ENCODE measurements at places on chromosomes 4 and X. TPM values are rescaled to one million over a fixed set of nuclear protein-coding genes. Genes with fewer than 3 reads are reported as not detected.

Gene GNRHR
- not detected for total RNA-seq

Gene GRK4
- 6.3 TPM for total RNA-seq

Gene SYN1
- 0.60 TPM for total RNA-seq

GRCh38 chr4:825971-826330 is at the start of gene CPLX1:
Gene CPLX1 (minus strand): TSS chr4:826129. CDS start chr4:824522, 1,607 bp downstream.
- DNase-seq: peak; percentile 41

Gene ASB9
- 2.4 TPM for total RNA-seq

DNA sequence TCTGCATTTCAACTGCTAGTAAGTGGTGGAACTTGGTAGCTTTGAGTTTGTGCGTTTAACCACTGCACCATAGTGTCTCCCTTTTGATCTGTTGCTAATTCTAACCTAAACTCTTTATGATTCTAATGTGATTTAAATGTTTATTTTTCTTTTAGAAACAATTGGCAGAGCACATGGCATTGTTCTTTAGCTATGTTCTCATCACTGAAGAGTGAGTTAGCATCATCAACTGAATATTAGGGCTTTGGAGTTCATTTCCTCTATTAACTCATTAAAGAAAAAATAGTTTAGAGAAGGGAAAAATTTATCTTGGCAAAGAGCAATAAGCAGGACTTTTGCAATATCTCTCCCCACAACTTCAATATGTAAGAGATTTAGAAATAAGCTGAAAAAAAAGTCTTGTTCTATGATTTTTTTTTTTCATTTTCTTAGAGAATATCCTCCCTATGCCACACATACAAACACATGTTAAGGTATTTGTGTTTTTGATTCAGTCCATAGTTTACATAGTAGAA is 25.7 kb downstream of the CPEB2 start:
- no peak for DNase-seq

DNA sequence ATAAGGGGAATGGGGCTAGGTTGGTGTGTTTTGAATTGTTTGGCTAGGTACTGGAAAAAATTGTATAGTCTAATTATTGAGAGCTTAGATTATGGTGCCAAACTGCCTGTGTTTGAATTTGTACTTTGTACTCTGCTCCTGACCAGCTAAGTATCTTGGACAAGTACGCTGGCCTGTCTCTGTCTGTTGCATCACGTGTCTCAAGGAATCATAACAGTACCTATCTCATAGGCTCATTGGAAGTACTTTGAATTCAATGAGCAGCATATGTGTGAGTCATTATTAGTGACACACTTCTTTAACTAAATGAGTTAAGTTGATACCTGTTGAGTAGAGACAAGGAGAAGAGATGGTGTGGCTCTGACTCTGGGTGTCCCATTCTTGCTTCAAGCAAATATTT is 69.5 kb upstream of the MND1 start:
- no peak for DNase-seq

Gene PWWP3B
- total RNA-seq: 13.6 TPM

GRCh38 chrX:19846995-19847790 is 40.2 kb downstream of the SH3KBP1 start:
- no peak for DNase-seq

Gene PNMA6F
- not detected for total RNA-seq

Gene FGFR3
- 88.3 TPM for total RNA-seq

DNA sequence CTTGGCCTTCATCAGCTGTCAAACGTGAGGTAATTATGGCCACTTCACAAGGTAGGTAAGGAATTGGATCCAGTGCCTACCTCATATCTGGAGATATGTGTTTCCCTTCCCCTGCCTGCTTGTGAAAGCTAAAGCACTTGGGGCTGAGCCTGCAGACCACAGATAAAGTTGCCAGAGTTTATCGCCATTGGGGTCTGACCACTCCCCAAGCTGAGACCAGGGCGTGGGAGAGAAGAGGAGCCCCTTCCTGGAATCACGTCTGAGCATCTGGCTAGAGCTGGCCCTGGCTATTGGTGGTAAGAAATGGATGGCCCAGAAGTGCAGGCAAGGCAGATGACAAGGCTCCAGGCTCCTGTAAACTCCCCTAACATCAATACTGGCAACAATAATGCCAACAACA is 2.7 kb downstream of the ALAS2 start:
- DNase-seq: no peak

GRCh38 chr4:2302387-2303119 is 40.6 kb upstream of the MXD4 start:
- DNase-seq: no peak

- no peak for DNase-seq
Measured at GRCh38 chr4:174265916-174266315, 17.6 kb downstream of the FBXO8 start.

DNA sequence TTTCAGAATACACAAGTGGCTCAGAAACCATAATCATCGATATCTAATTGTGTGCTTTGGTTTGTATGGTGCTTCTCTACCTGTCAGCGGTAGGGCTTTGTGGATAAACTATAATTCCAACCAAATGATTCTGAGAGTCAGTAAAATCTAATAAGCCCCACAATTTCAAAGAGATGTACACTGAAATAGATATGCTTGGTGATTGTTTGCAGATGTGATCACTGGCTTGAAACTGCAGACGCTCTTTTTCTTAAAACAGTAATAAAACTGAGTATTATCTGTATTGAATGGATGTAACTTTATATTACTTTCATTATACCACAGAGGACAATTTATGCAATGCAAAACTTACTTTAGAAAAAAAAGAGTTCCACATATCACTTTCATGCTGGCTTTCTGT is 198.8 kb upstream of the ANXA10 start:
- DNase-seq: no peak

DNA sequence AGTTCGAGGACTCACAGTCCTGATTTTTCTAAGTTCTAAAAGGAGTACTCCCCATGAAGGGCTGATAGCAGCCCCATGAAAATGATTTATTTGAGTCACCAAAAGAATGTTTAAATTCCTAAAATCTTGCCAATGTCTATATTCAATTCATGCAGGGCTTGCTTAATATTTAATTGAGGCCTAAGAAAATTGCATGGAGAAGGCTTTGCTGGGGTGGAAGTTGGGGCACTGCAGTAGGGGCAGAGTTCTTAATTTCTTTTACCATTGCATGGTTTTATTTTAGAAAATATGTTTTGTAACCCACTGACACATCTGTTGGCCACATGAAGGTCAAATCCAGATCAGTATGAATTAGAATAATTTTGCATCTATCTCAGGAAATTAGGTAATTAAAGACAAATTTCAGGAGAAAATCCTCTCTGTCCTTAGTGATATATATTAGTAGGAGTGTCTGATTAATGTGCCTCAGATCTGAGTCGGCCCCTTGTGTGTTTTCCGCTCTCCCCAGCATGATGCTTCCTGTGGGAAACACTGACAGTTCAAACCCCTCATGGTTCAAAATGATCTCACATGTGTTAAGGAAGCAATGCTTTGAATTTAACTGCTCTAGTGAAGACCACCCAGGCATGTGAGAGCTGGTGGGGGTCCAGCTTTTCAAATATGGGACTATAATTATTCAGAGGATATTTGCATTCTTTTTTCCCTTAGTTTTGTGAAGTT is 54.0 kb upstream of the EGFL6 start:
- no peak for DNase-seq

- DNase-seq: no peak
Measured at GRCh38 chr4:165839615-165840333, 33.3 kb upstream of the TLL1 start.

GRCh38 chrX:118965395-118965794 is 9.0 kb upstream of the LONRF3 start:
- DNase-seq: no peak

Gene USP38
- total RNA-seq: 10.0 TPM

- no peak for DNase-seq
Measured at GRCh38 chrX:108163333-108164082, 71.9 kb downstream of the ATG4A start.

Gene MAGEA10
- total RNA-seq: not detected
